ENCODE measurements at places on chromosomes 5 and 9.
A peak's percentile ranks its signal among the peaks of the same experiment; 100 is the strongest.

DNA sequence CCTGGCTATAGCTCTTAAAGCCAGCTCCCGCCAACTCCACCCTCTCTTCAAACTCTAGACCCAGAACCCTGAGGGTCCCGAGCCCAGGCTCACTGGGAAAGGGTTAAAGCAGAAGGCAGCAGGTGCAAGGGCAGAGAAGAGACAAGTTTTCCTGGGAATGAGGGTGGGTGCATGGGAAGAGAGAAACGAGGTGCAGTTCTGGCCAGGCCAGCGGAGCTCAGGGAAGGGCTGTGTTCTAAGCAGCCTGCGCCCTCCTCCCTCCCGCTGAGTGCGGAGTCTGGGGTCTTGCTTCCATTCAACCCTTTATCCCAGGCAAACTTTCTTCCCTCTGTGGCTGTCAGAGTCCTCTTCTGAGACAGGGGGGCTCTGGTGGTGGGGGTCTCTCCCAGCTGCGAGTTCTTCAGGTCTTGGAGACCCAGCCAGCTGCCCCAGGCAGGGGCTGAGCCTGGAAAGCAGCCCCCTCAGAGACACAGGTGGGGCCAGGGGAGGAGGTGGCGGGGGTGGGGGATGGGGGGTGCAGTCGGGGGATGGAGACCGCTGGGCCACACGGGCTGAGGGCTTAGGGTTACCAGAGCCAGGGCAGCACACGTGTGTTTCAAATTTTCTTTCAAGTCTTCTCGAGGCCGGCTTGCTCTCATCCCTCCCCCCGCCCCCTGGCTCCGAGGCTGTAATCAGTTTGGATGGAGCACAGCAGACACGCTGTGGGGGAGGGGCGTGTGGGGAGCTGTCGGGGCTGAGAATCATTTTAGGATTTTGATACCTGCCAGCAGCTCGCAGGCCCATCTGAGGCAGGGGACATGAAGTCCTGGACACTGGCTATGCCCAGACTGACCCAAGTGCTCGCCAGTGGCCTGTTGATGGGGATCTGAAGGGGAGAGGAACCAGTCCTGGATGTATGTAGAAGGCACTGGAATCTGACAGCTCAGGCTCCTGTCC, 169.6 kb upstream of the SMIM23 start:
- H3K36me3 ChIP-seq = no peaks in the 10 kb centered on the region
- H3K4me3 ChIP-seq = no peak overlapping the region
- no peak for DNase-seq
- no peak overlapping the region for H3K27ac ChIP-seq
- peaks cover 19% of the 10 kb centered on the region for H3K27me3 ChIP-seq
- peaks cover 5% of the 10 kb centered on the region for H3K4me1 ChIP-seq

- H3K4me3 ChIP-seq = no peak overlapping the region
- H3K27ac ChIP-seq = no peak overlapping the region
- no peaks in the 10 kb centered on the region for H3K27me3 ChIP-seq
- no peak for DNase-seq
- no peaks in the 10 kb centered on the region for H3K36me3 ChIP-seq
Observed at GRCh38 chr5:161410640-161411039, 135.9 kb downstream of the GABRB2 start.

DNA sequence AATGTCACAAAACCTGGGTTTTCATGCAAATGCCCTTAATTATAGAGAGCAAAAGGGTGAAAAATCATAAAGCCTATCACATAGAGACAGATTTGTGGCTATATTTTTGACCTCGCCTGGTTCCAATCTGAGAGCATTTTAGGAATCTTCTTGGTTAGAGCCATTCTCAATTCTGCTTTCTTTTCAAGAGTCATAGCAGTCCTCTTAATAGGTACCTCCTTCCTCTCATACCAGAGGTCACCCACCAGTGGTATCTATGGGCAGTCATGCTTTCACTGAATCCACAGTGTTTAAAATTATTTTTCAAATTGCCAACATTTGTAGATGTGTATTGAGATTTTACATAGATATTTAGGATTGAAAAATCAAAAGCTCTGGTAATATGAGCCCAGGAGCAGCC, 215.5 kb downstream of the DAB2IP start:
- H3K27me3 ChIP-seq = no peaks in the 10 kb centered on the region
- no peak for DNase-seq
- peaks cover 8% of the 10 kb centered on the region for H3K4me1 ChIP-seq
- no peak overlapping the region for H3K4me3 ChIP-seq
- H3K27ac ChIP-seq = no peak overlapping the region
- no peaks in the 10 kb centered on the region for H3K36me3 ChIP-seq

GRCh38 chr9:70133253-70134208, 89.9 kb downstream of the MAMDC2 start:
- no peak overlapping the region for H3K4me3 ChIP-seq
- no peak for DNase-seq
- H3K4me1 ChIP-seq = no peaks in the 10 kb centered on the region
- H3K27me3 ChIP-seq = no peaks in the 10 kb centered on the region

DNA sequence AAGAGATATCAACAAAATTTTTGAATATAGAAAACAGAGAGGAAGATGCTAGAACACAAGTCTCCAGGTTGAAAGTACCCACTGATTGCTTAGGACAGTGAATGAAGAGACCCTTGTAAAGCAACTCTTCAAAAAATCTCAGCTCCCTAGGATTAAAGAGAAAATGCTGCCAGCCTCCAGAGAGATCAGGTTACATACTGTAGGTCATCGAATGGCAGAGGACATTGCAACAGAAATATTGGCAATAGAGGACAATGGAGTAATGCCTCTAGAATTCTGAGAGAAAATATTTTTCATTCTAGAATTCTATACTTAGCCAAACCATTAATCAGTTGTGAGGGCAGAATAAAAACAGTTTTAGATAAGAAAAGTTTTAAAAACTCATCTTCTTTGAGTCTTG, 43.1 kb upstream of the ELL2 start:
- H3K4me3 ChIP-seq = no peak overlapping the region
- no peaks in the 10 kb centered on the region for H3K27me3 ChIP-seq
- DNase-seq = no peak
- no peaks in the 10 kb centered on the region for H3K4me1 ChIP-seq
- H3K27ac ChIP-seq = no peak overlapping the region

GRCh38 chr5:141960018-141960417, 2.0 kb upstream of the PCDH12 start:
- DNase-seq = no peak
- H3K4me1 ChIP-seq = peaks cover 26% of the 10 kb centered on the region
- no peak overlapping the region for H3K4me3 ChIP-seq
- no peaks in the 10 kb centered on the region for H3K27me3 ChIP-seq

DNA sequence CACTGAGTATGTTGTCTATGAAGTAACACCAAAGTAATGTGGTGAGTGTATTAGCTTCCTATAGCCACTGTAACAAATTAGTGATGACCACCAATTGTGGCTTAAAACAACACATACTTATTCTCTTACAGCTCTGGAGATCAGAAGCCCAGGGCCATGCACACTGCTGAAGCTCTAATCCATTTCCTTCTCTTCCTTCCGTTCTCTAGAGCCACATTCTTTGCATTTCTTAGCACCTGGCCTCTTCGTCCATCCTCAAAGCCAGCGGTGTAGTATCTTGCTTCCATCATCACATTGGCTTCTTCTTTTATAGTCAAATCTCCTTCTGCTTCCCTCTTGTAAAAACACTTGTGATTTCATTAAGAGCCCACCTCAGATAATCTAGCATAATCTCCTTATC, 230.3 kb upstream of the RFX3 start:
- H3K4me3 ChIP-seq = no peak overlapping the region
- no peak overlapping the region for H3K27ac ChIP-seq
- peaks cover 3% of the 10 kb centered on the region for H3K4me1 ChIP-seq
- no peak for DNase-seq
- H3K27me3 ChIP-seq = no peaks in the 10 kb centered on the region

DNA sequence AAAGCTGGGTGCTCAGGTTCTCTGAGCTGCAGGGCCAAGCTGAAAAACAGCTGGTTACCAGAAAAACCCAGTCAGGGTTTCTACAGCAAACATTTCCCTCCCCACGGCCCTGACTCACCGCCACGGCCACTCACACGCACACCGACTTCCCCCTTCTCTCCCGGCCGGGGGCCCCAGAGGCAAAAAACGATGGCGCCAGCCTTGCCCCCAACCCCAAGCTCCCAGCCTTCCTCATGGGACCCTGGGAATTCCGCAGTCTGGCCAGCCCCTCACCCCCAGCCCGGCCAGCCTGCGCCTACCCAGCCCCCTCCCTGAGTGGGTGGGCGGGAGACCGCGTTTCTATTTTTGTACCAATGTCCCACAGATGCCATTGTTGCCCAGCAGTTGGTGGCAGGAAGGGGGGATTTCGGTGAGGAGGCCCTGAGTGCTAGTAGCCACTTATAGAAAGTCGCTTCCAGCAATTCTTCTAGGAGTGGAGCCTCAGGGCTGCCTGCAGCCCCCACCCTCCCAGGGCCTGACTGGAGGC, 18.4 kb downstream of the ENG start:
- H3K27ac ChIP-seq = peak overlapping the region; percentile 29
- no peak overlapping the region for H3K4me3 ChIP-seq
- H3K36me3 ChIP-seq = no peaks in the 10 kb centered on the region
- no peaks in the 10 kb centered on the region for H3K27me3 ChIP-seq

GRCh38 chr5:151081431-151082281, 822 bp upstream of the TNIP1 start:
- peaks cover 3% of the 10 kb centered on the region for H3K36me3 ChIP-seq
- H3K27ac ChIP-seq = peak overlapping the region; percentile 54
- H3K4me1 ChIP-seq = peaks cover 4% of the 10 kb centered on the region
- H3K27me3 ChIP-seq = peaks cover 7% of the 10 kb centered on the region
- no peak for DNase-seq
- peak overlapping the region; percentile 98 for H3K4me3 ChIP-seq

DNA sequence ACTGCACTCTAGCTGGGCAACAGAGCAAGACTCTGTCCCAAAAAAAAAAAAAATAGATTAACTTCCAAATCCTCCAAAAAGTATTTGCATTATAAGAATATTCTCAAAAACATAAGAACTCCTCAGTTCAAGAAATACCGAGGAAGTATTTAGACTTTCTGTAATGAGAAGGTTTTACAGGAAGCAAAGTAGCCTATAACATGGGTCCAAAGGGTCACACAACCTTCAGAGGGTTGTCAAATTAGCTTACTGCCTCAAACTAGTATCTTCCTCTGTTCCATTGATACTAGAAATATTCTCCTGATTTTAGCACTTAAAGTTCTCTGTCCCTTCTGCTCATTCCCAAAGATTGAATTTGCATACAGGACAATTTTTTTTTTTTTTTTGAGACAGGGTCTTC, 121.9 kb downstream of the INVS start:
- H3K27ac ChIP-seq = no peak overlapping the region
- no peaks in the 10 kb centered on the region for H3K27me3 ChIP-seq
- H3K4me1 ChIP-seq = no peaks in the 10 kb centered on the region
- no peak overlapping the region for H3K4me3 ChIP-seq
- H3K36me3 ChIP-seq = no peaks in the 10 kb centered on the region

DNA sequence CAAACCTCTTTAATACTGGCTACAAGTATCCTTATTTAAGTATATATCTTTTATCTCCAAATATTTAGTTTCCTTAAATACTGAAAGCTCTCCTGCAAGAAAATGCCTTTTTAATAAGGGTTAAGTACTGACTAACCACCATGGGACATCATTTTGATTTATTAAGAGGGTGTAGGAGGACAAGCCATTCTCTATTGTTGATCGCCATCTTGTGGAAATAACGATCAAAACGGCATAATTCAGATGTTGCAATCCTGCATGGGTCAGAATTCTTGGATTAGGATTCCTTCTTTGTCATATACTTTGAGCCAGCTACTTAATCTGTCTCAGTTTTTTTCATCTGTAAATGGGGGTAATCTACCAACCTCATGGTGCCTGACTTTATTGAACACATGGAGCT, 28.7 kb upstream of the C5orf46 start:
- no peaks in the 10 kb centered on the region for H3K4me1 ChIP-seq
- H3K4me3 ChIP-seq = no peak overlapping the region
- H3K27me3 ChIP-seq = no peaks in the 10 kb centered on the region
- no peaks in the 10 kb centered on the region for H3K36me3 ChIP-seq
- DNase-seq = peak; percentile 11

- peak; percentile 100 for DNase-seq
- H3K4me1 ChIP-seq = peaks cover 19% of the 10 kb centered on the region
- peaks cover 8% of the 10 kb centered on the region for H3K36me3 ChIP-seq
- H3K27ac ChIP-seq = peak within 1 kb of the TSS; percentile 94
Observed at GRCh38 chr9:128067645-128068385, at the start of gene SLC25A25. Gene SLC25A25 (plus strand): TSS chr9:128068232. CDS start chr9:128068320, 88 bp downstream.

DNA sequence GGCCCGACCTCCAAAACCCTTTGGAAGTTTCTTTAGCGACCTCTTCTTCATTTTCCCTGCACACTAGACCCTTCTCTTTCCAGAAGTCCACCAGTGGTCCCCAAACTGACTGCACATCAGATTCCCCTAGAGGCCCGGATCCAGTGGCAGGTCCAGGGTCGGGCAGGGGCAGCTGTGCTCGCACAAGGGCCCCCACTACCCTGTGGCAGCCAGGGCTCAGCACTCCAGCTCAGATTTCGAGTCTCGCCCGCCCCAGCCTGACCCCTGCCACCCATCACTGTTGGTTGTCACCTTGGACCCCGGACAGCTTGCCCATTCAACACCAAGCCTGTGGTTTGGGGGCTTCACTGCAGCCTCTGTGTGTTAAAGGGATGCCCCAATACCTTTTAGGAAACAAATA, 7.8 kb upstream of the ZDHHC12 start:
- H3K4me1 ChIP-seq = no peaks in the 10 kb centered on the region
- no peak overlapping the region for H3K27ac ChIP-seq
- H3K27me3 ChIP-seq = no peaks in the 10 kb centered on the region
- no peak overlapping the region for H3K4me3 ChIP-seq
- DNase-seq = no peak

GRCh38 chr5:143707806-143708205, 104.2 kb upstream of the HMHB1 start:
- H3K4me1 ChIP-seq = no peaks in the 10 kb centered on the region
- no peak for DNase-seq
- no peaks in the 10 kb centered on the region for H3K36me3 ChIP-seq
- H3K27ac ChIP-seq = no peak overlapping the region

DNA sequence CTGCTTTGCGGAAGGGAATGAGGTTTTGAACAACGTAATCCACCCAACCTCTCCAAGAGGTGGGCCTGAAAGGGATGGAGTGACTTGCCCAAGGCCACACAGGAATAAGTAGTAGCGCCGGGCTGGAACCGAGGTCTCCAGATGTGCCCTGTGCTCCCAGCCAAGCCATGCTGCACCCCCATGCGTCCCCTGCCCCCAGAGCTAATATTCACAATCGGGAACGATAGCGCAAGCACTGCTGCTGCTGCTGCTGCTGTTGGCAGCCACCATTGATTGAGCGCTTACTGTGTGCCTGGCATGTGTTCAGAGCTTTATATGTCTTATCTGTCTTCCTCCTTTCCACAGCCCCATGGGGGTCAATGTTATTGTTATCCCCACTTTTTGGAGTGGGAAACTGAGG, 43.9 kb downstream of the AMBP start:
- no peak for DNase-seq
- peaks cover 45% of the 10 kb centered on the region for H3K36me3 ChIP-seq
- H3K4me3 ChIP-seq = no peak overlapping the region
- H3K27ac ChIP-seq = no peak overlapping the region

DNA sequence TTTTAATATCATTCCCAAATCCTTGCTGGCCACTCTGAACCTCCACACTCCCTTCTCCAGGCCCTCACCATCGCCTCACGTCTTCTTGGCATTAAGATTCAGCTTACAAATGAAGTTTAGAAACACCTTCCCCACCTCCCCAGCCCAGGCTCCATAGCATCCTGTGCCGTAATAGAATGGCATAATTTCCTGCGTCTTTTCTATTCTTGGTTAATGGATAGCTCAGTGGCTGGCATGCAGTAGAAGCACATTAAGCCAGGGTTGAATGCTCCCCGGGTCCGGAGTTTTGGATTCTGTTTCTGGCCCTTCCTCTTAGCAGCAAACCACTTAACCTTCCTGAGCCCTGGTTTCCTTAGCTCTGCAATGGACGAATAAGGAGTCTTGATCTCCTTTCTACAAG, 13.8 kb downstream of the WWC1 start:
- no peak overlapping the region for H3K27ac ChIP-seq
- no peak for DNase-seq
- H3K27me3 ChIP-seq = no peaks in the 10 kb centered on the region
- no peaks in the 10 kb centered on the region for H3K36me3 ChIP-seq

Measured in neuronal stem cell (in vitro differentiated cells).